ENCODE measurements at places on chromosomes 6 and 20.

GRCh38 chr20:3732327-3733118 lies at the start of gene HSPA12B:
HSPA12B (plus strand) TSS chr20:3732685; CDS start chr20:3738675, 5,990 bp downstream.
- no peak for DNase-seq

DNA sequence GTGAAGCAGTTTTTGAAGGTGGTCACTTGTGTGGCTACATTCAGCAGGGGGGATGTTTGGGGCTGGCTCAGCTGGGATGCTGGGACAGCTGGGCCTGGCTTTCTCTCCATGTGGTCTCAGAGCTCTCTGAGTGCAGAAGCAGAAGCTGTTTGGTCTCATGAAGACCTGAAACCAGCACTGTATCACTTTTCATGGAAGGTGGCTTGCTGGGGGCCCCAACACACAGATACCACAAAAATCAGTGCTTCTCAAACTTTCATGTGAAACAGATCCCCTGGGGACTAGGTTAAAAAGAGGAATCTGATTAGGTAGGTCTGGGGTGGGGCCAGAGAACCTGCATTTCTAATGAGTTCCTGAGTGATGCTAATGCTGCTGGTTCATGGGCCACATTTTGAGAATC lies 347.3 kb downstream of the DHX35 start:
- no peak for DNase-seq

GRCh38 chr20:51542571-51543421 lies at the start of gene NFATC2:
NFATC2 (minus strand) TSS chr20:51542719; CDS start chr20:51542499, 220 bp downstream.
- peak; percentile 68 for DNase-seq

DNA sequence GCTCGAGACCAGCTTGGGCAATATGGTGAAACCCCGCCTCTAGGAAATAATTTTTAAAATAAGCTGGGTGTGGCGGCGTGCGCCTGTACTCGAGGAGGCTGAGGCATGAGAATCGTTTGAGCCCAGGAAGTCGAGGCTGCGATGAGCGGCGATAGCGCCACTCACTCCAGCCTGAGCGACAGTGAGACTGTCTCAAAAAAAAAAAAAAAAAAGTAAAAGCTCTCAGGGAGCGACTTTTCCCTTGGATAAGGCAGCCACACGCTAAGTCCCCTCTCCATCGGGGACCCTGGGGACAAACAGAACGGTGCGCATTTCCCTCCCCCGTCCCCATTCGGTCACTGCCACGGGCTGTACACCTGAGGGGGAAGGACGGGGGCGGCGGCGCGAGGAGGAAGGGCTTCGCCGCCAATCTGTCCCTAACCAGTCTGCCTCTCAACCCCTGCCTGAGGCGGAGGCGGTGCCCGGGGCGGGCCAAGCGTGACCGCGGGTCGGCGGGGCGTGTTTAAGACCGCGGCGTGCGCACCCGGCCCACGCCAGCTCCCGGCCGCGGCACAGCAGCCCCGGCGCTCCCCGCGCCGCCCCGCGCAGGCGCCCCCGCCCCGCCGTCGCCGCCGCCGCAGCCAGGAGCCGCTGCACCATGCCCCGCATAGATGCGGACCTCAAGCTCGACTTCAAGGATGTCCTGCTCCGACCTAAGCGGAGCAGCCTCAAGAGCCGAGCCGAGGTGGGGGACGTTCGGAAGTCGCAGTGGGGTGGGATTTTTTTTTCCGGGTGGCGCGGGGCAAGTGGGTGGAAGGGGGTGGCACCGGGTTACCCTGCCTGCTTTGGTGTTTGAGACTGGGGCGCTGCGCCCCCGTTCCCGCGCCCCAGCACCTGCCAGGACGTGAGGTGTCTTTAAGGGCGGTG lies at the start of gene GMPR:
GMPR (plus strand) TSS at position 531 of the 906 bp plus-strand sequence; CDS start at position 638, 107 bp downstream.
- DNase-seq, result peak; percentile 75

GRCh38 chr6:162385980-162386379 lies 341.6 kb downstream of the PRKN start:
- DNase-seq, result no peak

DNA sequence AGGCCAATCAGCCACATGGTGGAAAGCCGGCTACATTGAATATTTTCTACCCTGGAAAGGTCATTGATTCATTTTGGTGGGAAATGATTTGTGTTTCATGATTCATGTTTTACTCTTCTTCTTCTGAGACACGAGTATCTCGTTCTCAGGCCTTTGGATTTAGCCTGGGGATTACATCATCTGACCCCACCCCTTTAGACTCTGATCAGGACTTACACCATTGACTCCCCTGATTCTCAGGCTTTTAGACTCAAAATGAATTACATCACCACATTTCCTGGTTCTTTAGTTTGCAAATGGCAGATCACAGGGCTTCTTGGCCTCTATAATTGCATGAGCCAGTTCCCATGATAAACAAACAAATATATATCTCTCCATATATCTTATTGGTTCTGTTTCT lies 228.8 kb downstream of the ADGRG6 start:
- no peak for DNase-seq

DNA sequence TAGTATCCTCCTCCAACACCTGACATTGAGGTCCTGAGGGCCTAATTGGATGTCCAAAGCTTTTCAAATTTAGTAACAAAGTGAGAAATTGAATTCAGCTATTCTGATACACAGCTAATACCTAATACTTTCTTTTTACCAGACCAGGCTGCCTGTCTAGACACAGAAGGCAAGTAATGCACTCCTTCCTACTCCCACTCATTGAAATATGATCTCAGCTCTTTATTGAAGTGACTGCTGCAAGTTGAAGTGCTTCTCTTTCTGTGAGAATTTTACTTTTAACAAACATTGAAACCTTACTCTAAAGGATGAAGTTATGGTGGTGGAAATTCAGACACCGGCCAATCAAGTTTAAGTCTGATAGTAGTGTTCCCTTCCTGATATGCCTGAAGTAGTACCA lies 90.8 kb upstream of the OGFRL1 start:
- no peak for DNase-seq

DNA sequence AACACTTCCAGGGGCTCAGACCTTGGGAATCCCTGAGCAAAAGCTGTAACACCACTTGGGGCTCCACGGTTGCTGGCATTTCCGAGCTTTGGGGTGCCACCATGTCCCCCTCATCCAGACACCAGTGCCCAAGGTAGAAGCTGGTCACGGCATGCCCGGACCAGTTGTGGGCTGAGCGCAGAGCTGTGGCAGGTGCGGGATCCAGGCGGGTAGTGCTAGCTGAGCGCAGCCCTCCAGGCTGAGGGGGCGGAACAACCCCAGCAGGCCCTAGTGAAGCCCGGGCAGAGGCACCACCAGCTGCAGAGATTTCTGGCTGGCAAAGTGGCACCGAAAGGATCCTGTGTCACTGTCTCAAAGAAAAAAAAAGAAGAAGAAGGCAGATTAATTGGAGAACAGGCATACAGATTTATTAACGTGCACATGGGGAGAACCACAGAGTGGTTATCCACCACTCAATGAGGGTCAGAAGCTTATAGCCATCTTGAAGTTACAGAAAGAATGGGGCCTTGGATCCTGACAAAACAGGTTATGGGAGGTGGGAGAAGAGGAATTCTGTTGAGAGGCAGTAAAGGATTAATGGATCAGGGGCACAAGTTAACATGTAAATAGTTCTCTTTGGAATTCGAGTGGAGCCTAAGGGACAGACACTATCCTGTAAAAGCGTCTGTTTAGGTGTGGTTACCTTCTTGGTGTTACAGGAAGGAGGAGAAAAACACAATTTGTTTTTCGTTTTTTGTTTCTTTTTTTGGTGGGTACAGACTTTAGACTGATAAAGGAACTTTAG lies 107.5 kb downstream of the CD24 start:
- no peak for DNase-seq

DNA sequence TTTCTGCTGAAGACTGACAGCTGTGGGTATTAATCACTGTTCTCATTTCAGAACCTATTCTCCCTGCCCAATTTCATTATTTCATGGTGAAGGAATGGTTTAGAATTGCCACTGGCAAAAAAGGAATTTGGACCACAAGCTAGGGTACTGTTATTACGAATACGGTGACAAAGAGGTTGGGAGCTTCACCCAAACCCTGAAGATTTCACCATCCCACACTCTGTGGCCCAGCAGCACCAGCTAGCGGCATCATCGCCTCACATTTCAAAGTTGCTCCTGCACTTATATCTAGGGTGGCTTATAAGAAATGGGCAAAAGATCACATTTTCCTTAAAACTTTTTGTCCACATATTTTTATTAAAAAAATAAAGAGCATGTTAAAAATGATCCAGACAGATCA lies 236.1 kb downstream of the SYNDIG1 start:
- DNase-seq, result no peak

DNA sequence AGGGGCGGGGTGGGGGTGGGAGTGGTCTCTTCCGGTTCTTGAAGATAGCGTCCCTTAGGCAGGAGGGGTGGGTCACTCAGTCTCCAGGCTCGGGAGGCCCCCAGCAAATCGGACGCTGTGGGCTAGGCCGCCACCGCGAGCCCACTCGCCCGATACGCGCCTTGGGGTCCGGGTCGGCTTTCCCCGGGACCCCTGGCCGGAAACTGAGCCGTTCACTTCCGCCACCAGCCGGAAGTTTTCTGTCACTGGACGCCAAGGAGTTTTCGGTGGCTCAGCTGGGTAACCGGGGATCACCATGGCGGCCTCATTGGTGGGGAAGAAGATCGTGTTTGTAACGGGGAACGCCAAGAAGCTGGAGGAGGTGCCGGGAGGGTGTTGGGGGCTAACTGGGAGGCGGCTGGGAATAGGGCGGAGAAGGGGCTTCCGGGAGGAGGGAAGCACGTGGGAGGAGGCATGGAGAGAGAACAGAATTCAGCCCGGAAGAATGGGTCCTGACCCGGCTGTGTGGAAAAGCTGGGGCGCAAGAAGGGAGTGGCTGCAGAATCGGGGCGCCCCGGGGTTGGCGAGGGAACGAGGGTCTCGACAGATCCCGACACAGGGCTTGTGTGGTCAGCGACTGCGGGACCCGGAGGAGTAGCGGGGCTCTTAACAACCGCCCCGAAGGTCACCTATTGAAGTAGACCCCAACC lies at the start of gene ITPA:
ITPA (plus strand) TSS at position 242 of the 689 bp plus-strand sequence; CDS start at position 296, 54 bp downstream.
- peak; percentile 69 for DNase-seq

GRCh38 chr20:31515775-31516107 lies 1.5 kb downstream of the HM13 start:
- DNase-seq, result peak; percentile 7

DNA sequence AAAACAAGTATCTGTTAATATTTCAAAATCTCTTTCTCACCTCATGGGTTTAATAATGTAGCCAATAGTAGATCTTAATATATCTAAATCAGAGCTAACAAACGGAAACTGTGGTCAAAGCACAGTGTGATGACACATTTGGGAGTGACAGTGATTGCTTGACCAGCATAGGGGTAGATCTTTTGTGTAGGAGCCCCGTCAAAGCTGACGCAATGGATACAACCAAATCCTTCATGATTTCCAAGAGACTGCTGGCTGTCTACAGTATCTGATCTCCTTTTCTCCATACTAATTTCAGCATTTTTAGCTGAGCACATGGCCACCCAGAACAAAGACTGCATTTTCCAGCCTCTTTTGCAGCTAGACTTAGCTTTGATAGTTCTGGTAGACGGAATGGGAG lies 299.3 kb upstream of the ECI2 start:
- no peak for DNase-seq

DNA sequence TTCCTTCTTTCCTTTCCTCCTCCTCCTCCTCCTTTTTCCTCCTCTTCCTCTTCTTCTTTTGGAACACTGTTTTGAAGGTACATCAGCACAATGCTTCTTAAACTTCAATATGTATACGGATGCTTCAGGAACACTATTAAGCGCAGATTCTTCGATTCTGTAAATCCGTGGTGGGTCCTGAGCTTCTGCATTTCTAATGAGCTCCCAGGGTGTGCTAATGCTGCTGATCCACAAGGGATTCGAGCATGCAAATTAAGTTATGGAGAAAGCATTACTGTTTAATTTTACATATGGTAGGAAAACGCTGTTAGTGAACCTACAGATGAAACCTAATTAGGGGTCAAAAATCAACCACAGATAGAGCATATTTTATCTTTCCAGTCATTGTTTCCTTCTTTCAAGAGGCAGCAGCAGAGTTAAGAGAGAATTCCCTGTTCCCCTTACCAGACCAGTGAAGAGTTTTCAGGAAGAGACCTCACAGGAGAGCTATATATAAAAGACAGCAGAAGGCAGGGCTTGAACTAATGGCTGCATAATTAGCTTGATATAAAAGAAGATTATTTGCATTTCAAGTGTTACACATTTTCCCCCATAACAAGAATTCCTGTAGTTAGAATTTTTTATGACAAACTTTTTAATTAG lies 47.2 kb downstream of the KIF13A start:
- no peak for DNase-seq

DNA sequence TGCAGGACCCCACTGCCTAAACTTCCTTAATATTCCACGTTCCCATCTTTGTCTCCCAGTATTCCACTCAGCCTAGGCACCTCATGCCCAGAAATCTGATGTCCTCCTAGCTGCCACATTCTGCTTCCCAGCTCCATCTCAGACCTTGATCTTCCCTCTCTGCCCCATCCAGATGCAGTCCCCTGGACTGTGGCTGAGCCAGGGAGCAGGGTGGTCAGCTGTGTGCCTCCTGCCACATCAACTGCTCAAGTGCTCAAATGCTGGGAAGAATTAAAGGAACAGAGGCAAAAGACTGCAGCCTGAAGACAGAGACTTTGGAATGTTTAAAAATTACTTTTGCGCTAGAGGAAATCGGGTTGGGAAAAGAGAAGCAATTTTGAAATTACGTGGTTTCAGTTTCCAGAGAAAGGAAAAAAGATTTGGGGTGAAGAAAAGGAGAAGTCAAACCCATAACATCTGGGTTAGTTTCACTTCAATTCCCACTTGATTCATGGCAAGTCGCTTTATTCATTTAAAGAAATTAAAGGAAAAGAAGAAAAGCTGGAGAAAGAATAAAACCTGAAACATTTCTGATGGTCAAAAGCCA lies 704.8 kb downstream of the PTPRT start:
- DNase-seq, result no peak

GRCh38 chr6:41976794-41977484 lies 35.3 kb upstream of the CCND3 start:
- DNase-seq, result no peak

DNA sequence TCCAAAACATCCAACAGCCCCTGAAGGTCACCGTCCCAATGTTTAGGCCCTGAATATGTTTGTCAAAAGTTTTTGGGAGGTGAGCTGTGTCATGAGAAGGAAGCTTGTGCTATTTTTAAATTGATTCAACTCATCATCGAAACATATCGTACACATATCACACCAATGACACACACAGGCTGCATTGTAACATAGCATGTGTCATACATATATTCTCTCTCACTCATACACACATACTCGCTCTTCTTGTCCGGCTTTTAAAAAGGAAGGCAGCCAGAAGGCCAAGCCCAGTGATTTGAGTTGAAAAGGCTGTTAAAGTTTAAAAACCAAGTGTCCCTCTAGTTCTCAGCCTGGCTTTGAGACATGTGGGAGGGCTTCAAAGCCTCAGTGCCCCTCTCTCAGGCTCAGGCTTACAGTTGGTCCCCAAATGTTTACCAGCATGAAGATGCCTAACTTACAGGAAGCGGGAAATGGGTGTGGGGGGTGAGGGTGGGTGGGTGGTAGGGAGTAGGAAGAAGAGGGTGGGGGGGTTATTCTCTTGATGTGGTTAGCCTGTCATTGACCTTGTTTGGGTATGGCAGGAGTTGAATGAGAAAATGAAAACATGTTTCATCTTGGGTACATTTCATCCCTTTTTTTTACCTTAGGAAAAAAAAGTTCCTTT lies 3.3 kb upstream of the PRDM1 start:
- no peak for DNase-seq

- DNase-seq, result no peak
These were observed 645.6 kb downstream of the MMUT start for GRCh38 chr6:48817333-48818051.
